Stimulated activated CD8-positive, alpha-beta memory T cell treated with anti-CD3 and anti-CD28 coated beads, Interleukin-15, amount 100 ng/mL, for 24 hours (primary cell): ENCODE measurements at places on chromosomes 2 and 18.

DNA sequence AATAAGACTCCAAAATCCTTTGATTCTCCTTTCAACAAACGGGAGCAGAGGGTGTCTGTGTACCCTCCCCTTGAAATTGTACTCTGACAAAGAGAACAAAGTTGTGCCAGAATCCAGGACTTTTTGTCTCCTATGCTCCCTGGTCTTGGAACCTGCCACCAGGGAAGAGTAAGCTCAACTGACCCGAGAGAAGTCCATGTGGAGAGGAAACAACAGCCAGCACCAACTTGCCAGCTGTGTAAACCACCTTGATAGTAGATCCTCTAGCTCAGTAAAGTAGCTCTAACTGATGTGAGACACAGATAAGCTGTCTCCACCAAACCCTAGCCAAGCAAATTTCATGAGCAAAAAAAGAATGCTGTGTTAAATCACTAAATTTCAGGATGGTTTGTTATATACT lies 46.9 kb downstream of the LNPK start:
- no peak for DNase-seq

GRCh38 chr2:218878926-218879761 lies 1.5 kb upstream of the WNT10A start:
- DNase-seq, result no peak

DNA sequence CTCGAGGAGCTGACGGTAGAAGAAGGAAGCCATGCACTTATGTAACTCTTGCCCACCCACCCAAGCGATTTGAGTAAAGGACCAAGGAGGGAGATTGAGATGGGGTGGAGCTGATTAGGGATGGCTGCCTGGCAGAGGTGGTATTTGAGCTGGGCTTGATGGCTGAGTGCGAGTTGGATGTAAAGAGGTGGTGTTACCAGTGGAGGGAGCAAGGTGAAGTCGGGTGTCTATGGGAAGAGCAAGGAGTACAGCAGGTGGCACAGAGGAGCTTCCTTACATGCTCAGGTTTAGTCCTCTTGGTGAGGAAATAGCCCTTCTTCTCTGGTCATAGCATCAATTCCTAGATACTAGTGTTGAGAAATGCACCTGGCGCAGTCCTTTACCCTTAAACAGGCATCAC lies 294.2 kb upstream of the SKOR2 start:
- no peak for DNase-seq

DNA sequence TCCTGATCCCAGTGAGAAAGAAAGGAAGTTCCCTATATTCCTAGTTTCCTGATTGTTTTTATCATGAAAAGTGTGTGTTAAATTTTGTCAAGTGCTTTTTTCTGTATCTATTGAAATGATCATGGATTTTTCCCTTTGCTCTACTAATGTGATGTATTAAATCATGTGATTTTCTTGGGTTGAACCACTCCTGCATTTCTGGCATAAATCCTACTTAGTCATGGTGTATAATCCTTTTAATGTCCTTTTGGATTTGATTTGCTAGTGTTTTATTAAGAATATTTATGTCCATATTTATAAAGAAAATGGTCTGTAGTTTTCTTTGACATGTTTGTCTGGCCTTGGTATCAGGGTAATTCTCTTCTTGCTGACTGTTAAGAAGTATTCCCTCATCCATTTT lies 87.3 kb upstream of the CNGA3 start:
- no peak for DNase-seq

DNA sequence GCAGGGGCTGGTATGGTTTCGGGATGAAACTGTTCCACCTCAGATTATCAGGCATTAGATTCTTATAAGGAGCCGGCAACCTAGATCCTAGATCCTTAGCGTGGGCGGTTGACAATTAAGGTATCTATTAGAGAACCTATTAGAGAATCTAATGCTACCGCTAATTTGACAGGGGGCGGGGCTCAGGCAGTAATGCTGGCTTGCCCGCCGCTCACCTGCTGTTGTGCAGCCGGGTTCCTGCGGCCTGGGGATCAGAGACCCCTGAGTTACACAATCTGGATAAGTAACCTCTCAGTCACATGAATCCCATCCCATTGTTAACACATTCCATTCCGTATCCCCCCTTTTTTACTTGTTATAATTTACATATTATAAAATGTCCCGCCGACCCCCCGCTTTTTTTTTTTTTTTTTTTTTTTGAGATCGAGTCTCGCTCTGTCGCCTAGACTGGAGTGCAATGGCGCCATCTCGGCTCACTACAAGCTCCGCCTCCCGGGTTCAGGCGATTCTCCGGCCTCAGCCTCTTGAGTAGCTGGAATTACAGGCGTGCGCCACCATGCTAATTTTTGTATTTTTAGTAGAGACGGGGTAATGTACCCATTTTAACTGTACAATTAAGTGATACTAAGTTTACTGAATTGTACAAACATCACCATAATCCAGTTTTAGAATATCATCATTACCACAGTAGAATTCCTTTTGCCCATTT lies 42.0 kb upstream of the GPD2 start:
- DNase-seq, result no peak

- no peak for DNase-seq
These were observed 193.4 kb downstream of the TDRD15 start for GRCh38 chr2:21317131-21317530.
